ENCODE measurements at places on chromosomes 1 and 21.

GRCh38 chr21:16419188-16419921 lies 689.6 kb downstream of the USP25 start:
- no peak for DNase-seq

- no peak for DNase-seq
Measured at GRCh38 chr1:147109041-147109440, 63.2 kb downstream of the PRKAB2 start.

DNA sequence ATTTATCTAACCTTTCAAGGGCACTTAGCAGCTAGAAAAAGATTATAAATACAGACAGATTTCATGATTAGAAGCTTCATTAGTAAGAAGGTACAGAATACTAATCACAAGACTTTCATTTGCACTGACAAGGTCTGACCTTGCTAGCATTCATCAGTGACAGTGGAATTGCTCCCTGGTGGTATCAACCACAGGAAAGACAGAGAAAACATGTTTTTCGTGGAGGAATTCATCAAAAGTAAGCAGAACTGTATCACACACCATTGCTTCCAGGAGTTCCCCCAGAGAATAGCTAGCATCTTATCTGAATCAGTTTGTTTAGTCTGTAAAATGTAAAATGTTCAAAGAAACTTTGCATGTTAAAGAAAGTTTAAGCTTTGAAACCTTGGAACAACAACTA lies 20.6 kb upstream of the CRB1 start:
- no peak for DNase-seq

GRCh38 chr1:212162635-212163034 lies 122.6 kb upstream of the PPP2R5A start:
- peak; percentile 22 for DNase-seq

- DNase-seq: no peak
Measured at GRCh38 chr1:212635141-212635631, 26.6 kb downstream of the ATF3 start.

DNA sequence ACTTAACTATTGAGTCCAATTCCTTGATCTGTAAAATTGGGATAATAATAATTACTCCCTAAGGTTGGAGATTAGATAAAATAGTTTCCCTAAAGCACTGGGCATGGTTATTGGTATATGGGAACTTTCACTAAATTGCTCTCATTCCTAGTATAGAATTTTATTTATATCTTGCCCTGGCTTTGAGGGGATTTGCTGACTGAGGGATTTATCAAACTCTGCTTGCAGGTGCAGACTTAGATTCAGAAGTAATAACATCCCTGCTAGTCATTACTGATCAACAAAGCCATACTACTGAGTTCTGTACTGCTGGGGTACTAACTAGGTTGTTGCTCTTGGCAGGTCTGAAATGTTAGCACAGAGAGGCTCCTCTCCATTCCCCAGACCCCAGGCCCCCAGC lies 41.9 kb downstream of the CASQ2 start:
- no peak for DNase-seq

- DNase-seq: no peak
Measured at GRCh38 chr1:84581648-84582047, 7.4 kb upstream of the CTBS start.

DNA sequence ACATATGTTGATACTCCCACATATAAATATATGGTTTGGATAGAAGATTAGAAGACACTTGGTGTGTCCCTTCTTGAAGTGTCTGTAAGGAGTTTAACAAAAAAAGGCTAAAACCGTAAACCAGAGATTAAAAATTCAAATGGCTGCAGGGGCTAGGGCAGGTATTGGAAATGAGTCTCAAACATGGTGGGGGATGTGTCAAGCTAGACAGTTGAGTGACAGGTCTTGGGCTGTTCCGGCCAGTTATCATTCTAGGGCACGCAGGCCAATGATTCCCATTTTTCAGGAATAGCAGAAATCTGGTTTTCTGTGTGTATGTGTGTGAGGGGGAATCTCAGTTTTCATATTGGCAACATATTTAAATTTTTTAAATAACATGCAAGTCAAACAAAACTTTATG lies 77.2 kb downstream of the AK4 start:
- no peak for DNase-seq

GRCh38 chr1:201916649-201917249 lies 28.1 kb downstream of the SHISA4 start:
- no peak for DNase-seq

DNA sequence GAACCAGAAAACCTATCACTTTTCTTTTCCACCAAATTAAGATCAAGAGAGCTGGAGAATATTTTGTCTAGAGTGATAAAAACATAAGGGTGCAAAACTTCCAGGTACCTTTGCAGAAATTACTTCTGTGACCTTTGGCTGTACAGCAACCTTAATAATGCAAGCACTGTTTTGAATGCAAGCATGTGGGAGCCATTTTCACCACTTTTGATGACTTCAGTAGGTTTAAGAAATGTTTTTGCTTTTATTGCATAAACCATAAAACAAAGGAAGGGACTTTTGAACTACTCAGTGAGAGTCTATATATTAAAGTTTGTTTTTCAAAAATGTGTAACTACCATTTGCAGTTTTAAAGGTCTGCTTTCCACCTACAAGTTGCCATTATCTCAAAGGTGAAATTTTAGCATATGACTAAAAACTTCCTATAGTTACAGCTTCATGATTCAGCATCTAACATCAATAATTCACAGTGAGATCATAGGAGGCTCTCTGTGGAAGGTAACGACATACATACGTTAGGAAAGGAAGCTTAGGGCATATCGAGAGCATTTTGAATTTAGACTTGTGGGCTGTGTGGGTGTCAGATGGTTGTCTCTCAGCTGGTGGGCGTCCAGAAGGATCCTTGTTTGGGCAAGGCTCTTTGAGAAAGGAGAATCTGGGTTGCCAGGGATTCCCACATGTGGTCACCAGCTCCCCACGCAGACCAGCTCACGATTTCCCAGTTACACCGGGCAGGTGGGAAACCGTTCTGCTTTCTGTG lies 1.1 kb upstream of the GADD45A start:
- DNase-seq: no peak

- DNase-seq: no peak
Measured at GRCh38 chr21:41800425-41801320, 33.8 kb upstream of the RIPK4 start.

DNA sequence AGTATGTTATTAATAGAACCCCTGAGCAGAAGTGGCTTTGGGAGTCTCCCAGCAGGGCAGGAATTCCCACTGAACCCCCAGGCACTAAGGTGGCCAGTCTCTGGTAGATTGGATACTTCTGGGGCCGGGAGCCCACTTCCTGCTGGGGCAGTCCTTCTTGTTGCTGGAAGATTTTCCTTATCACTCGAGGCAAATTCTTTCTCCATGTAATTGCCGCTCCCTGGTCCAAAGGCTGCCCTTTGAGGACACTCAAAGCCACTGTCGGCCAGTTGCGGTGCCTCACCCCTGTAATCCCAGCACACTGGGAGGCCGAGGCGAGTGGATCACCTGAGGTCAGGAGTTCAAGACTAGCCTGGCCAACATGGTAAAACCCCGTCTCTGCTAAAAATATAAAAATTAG lies 22.6 kb upstream of the TNFRSF1B start:
- no peak for DNase-seq

DNA sequence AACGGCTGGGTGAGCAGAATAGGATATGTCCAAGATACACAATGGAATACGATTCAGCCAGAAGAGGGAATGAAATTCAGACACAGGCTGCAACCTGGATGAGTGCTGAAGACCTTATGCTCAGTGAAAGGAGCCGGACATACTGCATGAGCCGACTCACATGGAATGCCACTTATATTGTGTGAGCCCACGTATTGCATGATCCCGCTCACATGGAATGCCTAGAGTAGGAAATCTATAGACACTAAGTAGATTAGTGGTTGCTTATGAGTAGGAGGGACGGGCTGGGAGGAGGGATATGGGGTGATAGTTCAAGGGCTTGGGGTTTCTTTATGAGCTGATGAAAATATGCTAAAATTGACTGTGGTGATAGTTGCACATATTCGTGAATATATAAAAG lies 26.8 kb downstream of the TMPRSS2 start:
- no peak for DNase-seq

- DNase-seq: no peak
Measured at GRCh38 chr1:1037366-1038327, 17.7 kb downstream of the AGRN start.

DNA sequence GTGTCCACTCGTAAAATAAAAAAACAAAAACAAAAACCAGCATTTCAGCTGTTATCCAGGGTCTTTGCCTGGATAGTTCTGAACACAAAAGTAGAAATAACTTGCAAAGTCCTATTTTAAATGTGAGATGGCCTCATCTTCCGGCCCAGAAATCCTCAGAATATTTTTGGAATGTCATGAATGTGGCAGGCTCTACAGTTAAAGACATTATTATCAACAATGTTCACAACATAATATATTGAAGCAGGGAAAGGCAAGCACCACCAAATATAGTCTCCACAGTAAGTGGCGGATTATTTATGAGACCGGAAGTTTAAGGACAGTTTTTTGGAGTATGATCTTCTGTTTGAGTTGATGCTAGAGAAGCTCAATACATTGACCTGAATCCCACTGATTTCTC lies 1.2 kb upstream of the C1orf198 start:
- DNase-seq: no peak

GRCh38 chr1:236020359-236021219 lies 44.3 kb downstream of the NID1 start:
- DNase-seq: no peak

- DNase-seq: no peak
Measured at GRCh38 chr1:75559800-75560199, 51.1 kb downstream of the SLC44A5 start.

DNA sequence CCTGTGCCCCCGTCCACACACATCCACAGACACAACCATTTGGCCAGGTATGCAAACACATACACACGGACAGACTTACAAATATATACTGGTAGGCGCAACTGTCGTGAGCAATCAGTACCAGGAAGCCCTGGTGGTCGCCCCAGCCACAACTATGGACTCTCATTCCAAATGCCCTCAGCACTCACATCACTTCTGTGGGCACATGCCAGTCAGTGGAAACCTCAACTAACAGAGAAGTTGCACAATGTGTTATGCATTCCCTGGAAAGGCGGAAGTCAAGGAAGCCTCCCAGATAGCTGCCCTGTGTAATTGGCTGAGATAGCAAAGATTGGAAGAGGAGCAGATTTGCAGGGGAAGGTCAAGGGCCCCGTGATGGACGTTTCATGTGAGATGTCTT lies 1.4 kb upstream of the HEYL start:
- DNase-seq: no peak

DNA sequence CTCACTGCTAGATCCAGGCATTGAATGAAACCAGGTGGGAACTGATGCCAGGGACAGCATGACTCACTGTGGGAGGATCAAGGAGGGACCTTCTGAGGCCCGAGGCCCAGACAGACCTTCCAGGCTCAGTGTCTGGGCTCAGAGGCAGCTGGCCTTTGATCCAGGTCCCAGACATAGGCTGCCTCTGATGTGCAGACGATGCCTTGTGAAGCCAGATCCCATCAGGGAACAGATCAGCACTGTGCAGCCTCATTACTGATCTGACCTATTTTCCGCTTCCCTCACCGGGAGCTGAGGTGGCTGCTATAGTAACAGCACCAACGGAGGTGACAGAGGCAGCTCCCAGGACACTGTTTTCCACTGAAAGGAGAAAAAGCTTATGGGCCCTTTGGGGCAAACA lies 399.5 kb downstream of the MATN1 start:
- DNase-seq: no peak

GRCh38 chr1:32062867-32063230 lies 9.9 kb upstream of the TMEM39B start:
- no peak for DNase-seq

DNA sequence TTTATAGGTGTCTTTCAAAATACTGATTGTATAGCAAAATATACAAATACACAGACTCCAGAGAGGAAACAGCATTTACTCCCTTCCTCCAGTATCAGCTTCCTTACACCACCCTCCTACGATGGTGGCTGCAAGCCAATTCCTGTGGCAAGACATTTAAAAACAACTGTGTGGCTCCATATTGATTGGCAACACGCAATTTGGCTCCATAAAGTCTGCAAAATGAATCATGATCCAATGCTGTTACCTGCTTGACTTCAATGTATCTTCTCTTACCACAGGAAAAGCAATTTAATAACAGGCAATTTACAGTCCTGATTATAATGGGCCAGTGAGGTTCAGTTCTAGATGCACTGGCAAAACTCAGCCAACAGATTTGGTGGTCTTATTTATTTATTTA lies 19.7 kb upstream of the ATP6V1G3 start:
- DNase-seq: no peak

DNA sequence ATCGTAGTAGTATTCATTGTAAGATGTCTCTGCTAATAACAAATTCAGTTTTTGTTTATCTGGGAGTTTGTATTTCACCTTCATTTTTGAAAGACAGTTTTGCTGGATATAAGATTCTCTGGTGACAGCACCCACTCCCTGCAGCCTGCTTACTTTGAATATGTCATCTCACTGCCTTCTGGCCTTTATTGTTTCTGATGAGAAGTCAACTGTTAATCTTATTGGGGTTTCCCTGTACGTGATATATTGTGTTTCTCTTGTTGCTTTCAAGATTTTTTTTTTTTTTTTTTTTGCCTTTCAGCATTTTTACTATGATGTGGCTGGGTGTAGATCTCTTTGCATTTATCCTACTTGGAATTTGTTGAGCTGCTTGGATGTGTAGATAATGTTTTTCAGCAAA lies 29.3 kb downstream of the MTF2 start:
- no peak for DNase-seq

- peak; percentile 43 for DNase-seq
Measured at GRCh38 chr1:28926629-28927265, 12.4 kb downstream of the EPB41 start.

DNA sequence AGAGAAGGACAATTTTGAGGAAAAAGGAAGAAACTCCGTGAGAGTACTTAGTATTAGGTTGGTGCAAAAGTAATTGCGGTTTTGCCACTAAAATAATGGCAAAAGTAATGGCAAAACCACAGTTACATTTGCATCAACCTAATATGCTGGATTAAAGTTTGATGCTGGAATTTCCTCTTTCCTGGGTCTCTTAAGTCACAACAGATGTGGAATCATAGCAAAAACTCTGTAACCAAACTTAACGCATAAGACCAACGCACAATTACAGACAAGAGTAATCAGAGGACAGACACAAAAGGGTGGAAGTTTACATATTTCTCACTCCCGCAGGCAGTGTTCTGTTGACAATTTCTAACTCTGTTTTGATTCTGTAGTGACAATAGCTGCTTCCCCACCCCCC lies 182.4 kb downstream of the BACH1 start:
- no peak for DNase-seq

- no peak for DNase-seq
Measured at GRCh38 chr21:43929217-43929971, 64.4 kb downstream of the AGPAT3 start.

- peak; percentile 39 for DNase-seq
Measured at GRCh38 chr1:192807211-192808162, 1.4 kb upstream of the RGS2 start.

- DNase-seq: peak; percentile 51
Measured at GRCh38 chr1:85576642-85577418, 3.7 kb upstream of the CCN1 start.

Measured in SK-MEL-5 (cell line).